Astrocyte of the spinal cord (primary cell): ENCODE measurements at places on chromosomes 2 and 18.

- no peak for DNase-seq
Observed at GRCh38 chr2:137190411-137191195, 425.3 kb downstream of the THSD7B start.

DNA sequence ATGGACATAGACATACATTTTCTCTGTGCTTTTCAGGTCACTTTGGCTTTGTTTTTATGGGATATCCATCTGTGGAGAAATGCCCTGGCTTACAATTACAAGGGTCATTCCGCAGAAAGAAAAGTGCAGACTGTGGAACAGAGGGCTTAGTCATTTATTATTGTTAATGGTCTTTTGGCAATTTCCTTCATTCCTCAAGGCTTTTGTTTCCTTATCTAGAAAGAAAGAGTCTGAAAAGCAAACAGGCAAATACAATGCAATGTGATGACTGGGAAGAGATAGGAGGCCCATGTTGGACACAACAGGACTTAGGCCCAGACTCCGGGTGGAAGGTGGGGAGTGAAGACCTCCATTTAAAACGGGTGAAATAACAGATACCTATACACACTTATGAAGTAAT, 129.5 kb upstream of the CAVIN2 start:
- peak; percentile 87 for DNase-seq

DNA sequence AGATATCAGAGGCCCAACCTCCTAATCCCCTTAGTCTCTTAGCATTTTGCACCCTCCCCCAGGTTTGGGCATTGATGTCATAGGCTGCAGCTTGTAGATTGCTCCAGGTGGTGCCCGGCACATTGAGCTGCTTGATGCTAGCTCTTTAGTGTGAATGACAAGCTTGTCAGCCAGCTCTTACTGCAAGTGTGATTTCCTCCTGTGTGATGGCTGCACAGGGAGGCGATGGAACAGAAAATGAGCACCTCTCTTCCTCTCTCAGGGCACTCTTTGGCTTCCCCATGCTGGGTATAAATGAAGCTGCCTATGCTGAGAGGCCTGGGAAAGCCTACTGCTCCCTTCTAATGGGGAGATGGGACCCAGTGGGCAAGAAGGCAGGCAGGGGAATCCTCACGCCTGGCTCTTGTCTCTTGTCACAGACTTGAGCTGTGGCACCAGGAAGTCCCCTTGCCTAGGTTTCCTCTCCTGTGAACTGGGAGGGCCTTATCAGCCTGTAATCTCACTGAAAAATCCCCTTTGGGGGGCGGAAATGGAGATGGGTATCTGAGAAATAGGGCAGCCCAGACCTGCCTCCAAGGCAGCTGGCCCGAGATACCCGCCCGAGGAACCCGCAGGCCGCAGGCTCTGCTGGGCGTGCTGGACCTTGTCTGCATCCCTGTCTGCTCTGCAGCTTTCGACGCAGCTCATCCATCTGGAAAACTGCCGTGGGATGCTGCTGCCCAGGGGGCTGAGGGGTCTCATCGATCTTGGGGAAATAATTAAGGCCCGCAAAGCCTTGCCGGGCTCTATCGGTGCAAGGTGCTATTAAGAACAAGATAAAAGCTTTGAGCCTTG, 163.5 kb upstream of the CXCR4 start:
- DNase-seq = no peak

DNA sequence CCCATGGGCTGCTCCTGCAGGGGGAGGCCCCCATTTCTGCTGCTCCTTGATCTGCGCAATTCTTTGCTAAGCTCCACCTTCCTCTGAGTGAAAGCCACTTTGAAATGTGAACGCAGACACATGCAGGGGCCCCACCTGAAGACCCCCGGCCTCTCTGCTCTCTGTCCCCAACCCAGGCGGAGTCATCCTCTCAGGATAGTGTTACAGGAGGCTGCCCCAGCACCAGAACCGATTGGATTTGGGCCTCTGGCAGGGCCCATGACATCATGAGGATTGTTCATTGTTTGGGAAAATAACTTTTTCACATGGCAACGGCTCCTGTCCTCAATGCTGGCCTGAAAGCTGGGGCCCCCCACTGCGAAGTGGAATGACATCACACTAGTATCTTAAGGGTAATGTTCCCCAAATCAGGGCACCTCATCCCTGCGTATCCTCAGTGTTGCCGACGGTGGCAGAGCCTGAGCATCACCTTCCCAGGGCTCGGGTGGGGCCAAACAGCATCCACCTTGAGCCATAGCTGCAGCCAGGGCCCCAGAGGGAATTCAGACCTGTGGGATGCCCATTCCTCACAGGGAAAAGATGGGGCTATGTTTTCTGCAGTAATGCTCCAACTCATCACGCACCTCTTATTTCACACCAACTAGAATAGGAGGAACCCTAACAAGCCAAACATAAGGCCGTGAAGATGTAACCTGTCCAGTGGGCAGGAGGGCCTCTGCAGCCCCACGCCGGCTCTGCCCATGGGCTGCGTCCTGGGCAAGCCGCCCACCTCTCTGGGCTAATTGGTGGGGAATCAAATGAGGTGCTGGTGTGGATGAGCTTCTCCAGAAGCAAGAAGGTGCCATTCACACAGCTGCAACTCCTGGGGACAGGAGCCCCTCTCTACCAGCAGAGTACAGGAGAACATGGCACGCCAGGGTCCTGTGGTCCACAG, 2.7 kb upstream of the ERFE start:
- DNase-seq = no peak

DNA sequence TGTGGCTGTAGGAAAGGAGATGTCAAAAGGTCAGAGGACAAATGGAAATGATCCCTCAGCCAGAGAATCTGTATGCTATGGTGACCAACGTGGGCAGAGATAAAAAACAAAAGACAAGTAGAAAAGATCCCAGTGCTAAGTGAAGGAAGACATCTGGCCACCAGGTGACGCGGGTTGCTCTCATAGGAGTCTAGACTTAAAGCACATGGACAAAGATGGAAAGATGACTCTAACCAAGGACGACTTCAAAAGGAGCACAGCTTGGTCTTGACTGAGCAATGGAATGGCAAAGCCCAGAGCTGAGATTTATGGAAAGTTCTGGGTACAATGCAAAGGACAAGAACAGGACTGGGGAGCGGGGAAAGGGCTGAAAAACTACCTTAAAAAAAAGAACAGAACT, 96.8 kb downstream of the CLIP4 start:
- no peak for DNase-seq

DNA sequence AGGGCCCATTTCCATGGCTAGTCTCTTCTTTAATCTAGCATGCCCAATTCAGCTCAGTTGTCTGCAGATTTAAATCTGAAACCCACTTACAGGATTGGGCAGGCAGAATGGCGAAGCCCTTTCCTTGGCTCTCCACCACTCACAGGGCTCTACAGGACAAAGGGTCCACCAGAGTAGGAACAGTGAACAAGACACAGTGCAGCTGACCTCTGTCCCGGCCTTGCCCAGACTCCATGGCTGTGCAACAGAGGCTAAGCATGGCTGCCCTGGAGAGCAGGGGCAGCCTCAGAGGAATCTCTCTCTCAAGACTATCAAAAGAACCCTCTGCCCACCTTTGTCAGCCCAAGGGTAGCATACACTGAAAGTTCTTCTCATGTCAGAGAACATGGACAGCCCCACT, 9.7 kb upstream of the ATP6V1B1 start:
- DNase-seq = no peak

- DNase-seq = no peak
Observed at GRCh38 chr2:150162241-150162942, 325.1 kb downstream of the RND3 start.

DNA sequence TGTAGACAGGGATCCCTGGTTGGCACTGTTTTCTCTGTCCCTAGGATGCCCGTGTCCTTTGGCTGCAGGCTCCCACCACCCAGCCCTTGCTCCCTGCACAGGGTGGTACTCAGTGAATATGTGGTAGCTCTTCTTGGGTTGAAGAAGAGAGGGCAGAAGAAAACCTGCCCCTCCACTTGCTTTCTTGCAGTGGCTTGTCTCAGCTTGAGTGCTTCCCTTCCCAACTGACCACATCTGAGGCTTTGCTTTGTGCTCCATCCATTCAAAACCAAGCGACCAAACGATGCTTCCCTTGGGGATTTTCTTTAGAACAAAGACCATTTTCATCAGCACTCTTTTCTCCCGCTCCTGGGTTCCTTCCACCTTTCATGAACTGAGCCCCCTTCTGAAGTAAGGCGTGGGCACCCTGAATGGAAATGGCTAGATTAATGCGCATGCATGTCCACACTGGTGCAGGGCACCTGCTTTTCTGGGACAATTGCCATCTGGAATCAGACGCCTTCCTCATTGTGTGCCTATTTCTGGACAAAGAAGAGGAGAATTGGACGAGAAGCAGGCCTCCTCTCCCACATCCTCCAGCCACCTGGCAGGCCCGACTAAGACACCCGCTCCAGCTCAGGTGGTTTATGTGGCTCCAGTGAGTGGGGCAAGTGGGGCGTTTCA, 59.1 kb downstream of the ARL4C start:
- no peak for DNase-seq

DNA sequence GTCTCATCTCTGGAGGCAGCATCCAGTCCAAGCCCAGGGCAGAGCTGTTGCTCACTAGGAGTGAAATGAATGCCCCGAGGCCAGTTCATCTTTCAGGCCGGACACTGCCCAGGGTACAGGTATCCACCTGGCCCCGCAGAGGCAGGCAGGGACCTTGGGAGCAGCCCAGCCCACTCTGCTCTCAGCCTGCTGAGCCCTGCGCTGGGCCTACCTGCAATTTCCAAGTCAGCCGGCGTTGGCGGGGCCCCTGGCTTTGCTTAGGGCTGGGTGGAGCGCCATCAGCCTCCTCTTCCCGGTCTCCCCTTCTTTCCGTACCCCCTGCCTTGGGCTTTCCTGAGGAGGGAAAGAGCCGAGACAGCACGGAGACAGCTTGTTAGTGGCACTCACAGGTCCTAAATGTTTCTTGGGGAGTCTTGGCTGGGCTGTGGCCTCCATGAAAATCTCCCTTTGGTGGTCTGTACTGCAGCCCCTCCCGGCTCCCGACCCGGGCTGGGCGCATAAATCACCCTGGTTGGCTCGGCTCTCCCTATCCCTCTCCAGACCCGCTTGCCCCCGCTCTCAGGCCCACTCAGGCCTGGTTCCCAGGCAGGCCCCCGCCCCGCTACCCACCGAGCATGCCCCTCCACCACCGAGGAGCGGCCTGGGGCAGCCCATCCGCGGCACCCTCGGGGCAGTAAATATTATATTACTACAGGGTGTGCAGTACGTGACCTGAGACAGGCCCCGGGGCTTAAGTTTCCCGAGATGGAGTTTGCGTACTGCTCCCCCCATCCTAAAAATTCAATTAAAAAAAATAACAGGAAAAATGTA, 106.7 kb downstream of the DYSF start:
- no peak for DNase-seq

- no peak for DNase-seq
Observed at GRCh38 chr18:10784596-10785202, 258.9 kb downstream of the NAPG start.

- no peak for DNase-seq
Observed at GRCh38 chr2:136212426-136213378, 94.8 kb upstream of the CXCR4 start.

- no peak for DNase-seq
Observed at GRCh38 chr2:54166121-54166773, 50.8 kb downstream of the ACYP2 start.

GRCh38 chr2:18154812-18155211, 276.3 kb downstream of the KCNS3 start:
- DNase-seq = no peak

DNA sequence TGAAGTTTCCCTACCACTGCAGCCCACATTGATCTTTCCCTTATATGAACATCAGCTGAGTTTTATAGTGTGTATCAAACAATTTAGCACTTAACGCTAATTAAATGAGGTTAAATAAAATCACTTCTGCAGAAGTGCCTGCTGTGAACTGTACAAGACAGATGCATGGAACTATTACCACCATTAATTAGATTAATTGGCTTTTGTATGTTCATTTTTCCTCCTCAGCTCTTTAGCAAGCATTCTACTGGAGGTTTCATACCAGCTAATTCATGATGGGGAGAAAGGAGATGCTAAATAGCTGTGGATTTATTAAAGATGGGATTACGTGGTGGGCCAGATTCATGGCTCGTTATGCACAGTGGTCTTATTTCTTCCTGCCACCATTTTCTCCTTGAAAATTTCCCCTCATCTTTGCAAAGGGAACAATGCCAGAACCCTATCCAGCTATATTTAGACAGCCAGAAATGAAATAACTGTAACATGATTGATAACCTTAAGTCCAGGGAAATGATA, 96.7 kb downstream of the CNTNAP5 start:
- no peak for DNase-seq

DNA sequence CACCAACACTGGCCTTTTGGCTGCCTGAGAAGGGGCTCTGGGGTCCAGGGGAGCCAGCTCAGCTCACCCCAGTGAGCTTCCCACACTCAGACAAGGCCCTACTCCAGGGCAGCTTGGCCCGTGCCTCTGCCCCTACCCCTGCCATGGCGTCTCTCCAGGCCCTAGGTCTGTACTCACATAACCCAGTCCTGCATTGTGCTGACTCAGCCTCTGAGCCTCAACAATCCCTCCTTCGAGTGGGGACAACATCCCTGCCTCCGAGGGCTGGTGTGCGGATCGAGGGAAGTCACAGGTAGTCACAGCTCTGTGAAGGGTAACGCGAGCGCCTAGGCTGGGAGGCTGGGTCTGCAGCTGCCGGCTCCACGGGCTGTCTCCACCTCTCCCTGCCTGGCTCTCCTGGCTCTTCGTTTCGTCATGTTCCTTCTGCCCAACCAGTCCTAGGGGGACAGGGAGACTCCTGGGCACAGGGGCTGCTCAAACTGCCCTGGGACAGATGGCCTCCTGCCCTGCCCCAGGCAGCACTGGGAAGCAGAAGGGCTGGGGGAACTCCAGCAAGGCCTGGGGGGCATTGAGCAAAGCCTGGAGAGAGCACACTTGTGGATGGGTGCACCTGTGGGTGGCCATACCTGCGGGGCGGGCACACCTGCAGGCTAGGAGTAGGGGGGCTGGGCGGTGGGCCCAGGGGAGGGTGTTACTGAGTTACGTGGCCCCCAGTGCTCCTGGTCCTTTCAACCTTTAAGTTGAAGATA, 74.6 kb downstream of the RRM2 start:
- no peak for DNase-seq

GRCh38 chr2:176656776-176657140, 387.5 kb downstream of the MTX2 start:
- DNase-seq = no peak

DNA sequence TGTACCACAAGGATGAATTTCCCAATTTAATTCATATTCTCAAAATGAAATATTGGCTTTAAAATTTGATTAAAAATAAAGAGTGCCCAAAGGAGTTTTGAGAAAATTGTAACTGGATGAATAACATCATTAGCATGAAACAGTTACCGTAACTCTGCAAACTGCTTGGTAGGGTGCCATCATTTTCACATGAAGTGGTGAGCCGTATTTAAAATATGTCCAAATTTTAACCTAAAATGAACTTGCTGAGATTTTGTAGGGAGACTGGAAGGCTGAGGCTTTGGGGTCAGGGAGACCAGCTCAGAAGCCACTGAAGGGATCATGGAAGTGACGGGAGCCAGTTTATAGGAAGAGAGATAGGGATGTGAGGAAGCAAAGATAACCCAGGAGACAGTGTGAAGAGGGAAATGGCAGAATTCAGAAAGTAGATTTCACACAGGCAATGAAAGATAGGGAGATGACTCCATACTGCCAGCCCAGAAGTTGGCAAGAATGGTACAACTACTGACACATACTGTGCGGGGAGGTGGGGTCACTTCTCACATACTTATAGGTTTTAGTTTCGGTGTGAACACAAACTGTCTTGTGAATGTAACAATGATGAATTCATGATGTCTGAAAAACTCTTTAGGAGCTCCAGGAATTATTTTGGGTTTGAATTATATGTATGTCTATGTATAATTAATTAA, 53.8 kb downstream of the EFEMP1 start:
- DNase-seq = peak; percentile 57
